ENCODE measurements at places on chromosomes 6 and 20.

DNA sequence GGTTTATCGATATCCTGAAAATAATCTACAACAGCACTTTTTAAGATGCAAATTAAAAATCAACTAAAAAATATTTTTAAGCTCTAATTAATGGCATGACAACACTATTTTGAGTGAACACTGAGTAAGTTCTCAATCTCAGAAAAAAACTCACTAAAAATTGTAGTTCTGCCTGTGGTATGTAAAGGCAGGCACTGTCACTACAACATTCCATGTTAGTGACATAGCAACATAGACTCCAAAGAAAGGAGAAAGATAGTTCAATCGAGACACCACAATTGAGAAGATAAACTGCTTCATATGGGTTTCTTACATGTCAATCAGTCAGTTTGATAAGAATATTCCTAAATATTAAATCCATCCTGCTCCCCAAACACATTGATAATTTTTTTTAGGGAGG is 38.0 kb downstream of the COL12A1 start:
- DNase-seq = no peak

- DNase-seq = no peak
Observed at GRCh38 chr6:118844915-118845314, 49.0 kb upstream of the ASF1A start.

DNA sequence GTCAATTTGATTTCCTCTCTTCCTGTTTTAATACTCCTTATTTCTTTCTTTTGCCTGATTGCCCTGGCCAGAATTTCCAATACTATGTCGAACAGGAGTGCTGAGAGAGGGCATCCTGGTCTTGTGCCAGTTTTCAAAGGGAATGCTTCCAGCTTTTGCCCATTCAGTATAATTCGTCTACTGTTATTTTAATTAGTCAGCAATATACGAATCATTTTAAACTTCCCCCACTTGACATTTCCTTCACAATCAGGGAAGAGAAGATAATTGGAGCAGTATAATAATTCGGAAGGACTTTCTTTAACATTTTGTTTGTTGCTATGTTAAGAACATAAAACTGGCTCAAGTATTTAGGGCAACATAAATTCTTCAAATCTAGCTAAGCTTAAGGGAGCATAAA is 860.3 kb upstream of the SLC35B3 start:
- no peak for DNase-seq

GRCh38 chr6:34248198-34248726 is 544 bp downstream of the SMIM29 start:
- peak; percentile 80 for DNase-seq

DNA sequence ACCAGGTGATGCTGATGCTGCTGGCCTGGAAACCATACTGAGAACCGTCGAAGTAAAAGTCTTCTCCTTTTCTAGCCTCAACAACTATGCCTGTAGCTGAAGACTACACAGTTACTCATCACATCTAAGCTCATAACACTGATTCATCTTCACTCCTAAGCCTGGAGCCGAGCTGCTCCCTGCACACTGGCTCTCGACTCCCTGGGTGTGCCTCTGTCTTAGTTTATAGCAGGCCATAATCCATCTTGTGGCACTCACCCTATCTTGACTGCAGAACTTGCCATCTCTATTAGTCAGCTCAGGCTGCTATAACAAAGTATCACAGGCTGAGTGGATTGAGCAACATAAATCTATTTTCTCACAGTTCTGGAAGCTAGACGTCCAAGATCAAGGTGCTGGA is 191.0 kb downstream of the UNC5CL start:
- no peak for DNase-seq

- DNase-seq = peak; percentile 22
Observed at GRCh38 chr6:169723991-169724493, 258 bp downstream of the PHF10 start.

DNA sequence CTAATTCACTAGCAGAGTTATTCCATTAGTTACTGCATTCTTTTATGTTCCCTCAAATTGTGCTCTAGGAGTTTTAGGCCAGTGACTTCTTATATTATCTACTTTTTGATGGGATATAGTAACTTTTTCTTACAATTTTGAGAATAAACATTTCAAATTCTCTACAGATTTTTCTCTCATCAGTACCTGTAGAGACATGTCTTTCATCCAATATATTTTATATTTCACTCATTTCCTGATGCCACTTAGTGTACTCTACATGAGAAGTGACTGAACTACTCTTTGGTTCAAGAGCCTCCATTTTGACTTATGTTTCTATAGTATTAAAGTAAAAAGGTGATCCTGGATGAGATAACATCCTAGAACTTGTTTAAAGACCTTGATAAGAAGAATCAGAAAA is 108.5 kb downstream of the ELOVL4 start:
- DNase-seq = no peak

DNA sequence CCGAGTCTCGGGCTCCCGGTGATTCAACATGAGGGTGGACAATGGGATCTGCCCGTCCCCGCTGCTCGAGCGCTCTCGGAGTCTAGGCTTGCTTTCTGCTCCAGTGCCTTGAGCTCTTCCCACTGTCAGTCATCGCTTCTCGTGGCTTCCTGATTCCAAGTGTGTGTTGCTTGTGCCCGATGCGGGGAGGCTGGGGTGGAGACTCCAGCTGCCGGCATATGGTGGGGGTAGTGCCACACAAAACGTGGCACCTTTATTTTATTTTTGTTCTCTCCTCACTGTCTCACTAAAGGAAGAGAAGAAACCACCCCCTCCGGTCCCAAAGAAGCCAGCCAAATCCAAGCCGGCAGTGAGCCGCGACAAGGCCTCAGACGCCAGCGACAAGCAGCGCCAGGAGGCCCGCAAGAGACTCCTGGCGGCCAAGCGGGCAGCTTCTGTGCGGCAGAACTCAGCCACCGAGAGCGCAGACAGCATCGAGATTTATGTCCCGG is 14.8 kb upstream of the MYL9 start:
- DNase-seq = no peak

DNA sequence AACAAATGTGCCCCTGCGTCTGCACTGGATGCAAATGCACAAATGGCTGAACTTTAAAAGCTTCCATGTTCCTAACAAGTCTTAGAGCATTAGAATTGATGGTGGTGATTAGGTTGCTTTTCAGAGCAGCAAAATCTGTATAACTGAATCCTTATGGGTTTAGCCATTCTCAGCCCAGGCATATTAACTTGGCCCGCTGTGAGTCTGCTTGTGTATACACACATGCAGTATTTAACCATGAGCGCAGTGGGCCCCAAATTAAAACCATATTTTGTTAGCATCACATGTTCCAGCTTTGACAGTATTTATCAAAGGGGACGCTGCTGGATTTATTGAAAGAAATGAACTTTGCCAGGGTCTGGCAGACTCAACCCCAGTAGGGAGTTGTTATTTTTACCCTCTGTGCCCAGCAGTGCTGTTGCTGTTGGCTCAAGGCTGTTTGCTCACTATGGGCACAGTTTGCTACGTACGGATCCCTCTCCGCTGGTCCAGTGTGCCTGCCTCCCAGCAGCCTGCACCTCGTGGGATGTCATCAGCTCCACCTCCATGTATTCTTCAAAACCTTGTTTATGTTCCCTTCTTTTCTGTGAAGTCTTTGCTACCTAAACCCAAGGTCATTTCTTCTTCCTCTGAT is 144.7 kb downstream of the QRSL1 start:
- no peak for DNase-seq

- DNase-seq = no peak
Observed at GRCh38 chr6:143746202-143747119, 68.7 kb downstream of the PHACTR2 start.

GRCh38 chr6:23414051-23414445 is 712.0 kb upstream of the NRSN1 start:
- no peak for DNase-seq

GRCh38 chr20:49948178-49948577 is 12.0 kb downstream of the RNF114 start:
- no peak for DNase-seq

GRCh38 chr20:39800111-39800510 is 838.0 kb downstream of the DHX35 start:
- no peak for DNase-seq

DNA sequence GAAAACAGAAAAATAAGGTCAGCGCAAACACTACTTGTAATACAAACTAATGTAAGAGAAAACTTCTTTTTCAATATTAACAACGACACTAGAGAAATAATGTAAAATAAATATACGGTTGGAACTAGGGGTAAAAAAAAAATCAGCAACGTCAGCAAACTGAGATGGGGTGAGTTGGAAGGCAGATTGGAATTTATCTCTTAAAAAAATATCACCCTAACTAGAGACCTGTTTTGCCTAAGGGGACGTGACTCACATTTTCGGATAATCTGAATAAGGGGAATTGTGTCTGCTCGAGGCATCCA is 705 bp upstream of the UTRN start:
- DNase-seq = no peak

DNA sequence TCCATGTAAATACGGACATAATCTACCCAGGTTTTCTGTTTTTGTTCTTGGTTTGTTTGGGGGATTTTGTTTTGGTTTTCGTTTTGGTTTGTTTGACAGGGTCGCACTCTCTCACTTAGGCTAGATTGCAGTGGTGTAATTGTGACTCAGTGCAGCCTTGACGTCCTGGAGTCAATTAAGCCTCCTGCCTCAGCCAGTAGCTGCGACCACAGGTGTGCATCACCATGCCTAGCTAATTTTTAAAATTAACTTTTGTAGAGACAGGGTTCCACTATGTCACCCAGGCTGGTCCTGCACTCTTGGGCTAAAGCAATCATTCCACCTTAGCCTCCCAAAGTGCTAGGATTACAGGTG is 37.8 kb upstream of the EYA4 start:
- DNase-seq = no peak

DNA sequence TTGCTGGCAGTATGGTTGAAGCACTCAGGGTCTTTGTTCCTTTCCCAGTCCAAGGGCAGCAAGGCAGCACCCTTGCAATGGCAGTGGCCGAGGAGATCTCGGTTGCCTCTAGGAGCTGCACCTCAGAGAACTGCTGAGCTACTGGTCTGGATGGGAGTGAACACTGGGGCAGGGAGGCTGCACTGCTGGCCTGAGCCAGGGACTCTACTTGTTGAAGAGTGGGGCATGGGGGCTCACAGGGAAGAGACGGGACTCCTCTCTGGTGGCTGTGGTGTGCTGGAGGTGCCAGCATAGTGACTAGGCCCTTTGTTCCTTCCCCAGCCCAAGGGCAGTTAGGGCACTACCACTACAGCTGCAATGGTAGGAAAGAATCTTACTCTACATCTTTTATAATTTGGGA is 203.0 kb downstream of the ZDHHC14 start:
- DNase-seq = no peak

DNA sequence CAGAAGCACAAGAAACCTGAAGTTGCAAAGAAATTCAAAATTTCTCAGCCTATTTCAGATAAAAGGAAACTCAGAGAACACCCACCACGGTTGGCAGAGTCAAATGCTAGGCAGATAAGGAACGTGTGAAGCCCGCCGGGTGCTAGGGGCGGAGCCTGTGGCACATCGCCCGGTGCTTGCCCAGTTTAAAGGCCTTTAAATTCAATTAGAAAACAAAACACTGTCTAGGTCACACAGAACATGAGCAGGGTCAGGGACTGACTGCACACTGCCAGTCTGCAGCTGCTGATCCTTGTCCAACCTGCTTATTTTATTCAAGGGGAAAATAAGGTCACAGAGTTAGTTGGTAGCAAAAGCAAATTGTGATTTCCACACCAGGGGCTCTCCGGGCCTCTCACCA is 75.8 kb downstream of the PSMG4 start:
- peak; percentile 54 for DNase-seq

GRCh38 chr20:5393218-5393870 is 76.6 kb upstream of the PROKR2 start:
- peak; percentile 68 for DNase-seq

- no peak for DNase-seq
Observed at GRCh38 chr6:109676724-109677123, 14.3 kb downstream of the AK9 start.

- DNase-seq = no peak
Observed at GRCh38 chr6:25301362-25301761, 22.2 kb downstream of the CARMIL1 start.

GRCh38 chr20:50915424-50915823 is 15.8 kb downstream of the ADNP start:
- no peak for DNase-seq

- no peak for DNase-seq
Observed at GRCh38 chr6:160077526-160077925, 44.1 kb upstream of the SLC22A1 start.

- DNase-seq = peak; percentile 35
Observed at GRCh38 chr6:51934098-51934497, 153.3 kb downstream of the PKHD1 start.

DNA sequence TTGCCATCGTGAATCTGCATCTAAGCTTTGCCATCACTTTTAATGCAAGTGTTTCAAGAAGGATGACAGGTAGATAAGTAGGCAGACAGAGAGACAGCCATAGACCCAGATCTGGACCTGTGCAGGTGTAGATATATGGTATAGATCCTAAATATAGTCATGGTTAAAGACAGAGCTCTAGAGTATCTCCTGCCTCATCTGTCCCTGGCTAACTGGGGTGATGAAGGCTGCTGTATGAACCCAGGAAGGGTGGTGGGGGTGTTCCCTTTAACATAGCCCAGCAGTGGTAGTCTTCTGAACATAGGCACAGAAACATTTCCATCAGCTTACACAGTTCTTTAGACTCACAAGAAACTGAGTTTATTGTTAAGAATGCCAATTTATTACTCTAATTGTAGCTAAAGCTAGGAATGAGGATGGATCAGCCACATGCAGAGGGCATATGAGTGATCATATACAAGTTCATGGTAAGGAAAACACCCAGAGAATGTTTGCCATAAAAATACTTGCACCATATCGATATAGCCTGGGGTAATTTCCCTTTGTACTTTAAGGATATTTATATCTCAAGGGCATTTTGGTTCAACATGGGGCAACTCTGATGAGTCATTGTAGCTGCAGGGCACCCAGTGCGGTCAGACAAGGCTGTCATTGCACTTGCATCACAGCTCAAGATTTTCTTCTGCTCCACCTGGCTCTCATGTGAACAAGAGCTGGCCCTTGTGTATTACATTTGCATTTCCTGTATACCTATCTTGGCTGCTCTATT is 587.2 kb downstream of the EPM2A start:
- DNase-seq = no peak

DNA sequence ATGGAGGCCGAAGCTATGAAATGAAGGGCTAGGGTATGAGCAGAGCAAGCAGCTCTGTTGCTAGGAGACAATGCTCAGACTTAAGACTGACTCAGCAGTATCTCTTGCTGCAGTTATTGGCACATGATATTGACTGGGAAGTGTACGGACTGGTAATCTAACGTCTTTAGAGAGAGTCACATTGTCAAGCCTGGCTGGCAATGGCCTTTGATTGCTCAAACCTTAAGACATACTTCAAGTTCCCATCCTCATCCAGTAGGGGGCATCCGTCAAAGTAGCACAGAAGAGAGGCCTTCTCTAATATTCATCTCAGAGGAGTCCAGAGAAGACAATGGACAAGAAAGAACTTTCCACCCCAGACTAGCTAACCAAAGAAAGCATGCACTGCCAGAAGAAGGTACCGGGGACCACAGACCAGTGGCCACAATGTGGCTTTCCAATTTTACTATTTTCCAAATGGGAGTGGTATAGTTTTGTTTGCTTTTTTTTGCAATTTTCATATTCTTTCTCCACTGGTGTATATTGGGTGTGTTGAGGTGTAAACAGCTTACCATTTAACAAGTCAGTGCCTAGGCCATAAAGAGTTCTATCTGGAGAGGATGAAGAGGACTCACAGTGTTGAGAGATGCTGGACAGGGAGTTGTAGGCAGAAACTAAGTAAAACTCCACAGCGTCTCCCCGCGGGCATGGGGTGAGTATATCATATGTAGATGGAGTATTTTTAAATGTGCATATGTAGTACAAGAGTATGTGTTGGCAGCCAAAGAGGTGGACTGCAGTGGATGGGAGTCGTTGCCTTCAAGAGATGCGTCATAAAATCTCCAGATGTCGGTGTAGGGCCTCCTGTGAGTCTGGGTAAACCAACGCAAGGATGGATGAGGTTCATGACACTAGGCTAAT is 36.7 kb downstream of the LRFN2 start:
- DNase-seq = peak; percentile 74
